ENCODE measurements at places on chromosomes 11 and 22.

DNA sequence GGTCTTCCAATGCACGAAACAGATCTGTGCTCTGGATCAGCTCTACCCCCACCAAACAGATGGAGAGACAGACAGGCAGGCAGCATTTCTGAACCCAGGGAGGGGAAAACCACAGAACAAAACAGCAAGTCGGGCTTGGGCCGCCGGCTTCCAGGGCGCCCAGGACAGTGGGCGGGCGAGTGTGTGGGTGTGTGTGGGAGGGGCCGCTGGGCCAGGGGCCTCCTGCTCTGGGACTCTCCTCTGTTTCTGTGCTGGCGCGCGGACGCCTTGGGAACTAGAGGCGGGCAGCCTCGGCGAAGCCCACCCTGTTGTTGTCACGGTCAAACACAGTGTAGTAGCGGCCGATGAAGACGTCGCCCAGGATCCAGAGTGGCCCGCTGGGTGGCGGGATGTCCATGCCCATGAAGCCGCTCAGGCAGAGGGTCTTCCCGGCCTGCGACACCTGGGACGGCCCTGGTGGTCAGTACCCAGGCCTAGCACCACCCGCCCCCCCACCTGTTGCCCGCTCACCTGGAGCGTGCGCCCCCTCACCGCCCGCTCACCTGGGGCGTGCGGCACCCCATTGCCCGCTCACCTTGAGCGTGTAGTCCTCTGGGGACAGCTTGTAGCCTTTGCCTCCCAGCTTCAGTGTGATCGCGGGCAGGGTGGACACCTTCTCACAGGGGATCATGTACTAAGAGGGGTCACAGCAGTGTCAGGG lies 3.0 kb upstream of the IFITM10 start:
- DNase-seq: no peak
- H3K4me1 ChIP-seq: peaks cover 49% of the 10 kb centered on the region
- no peaks in the 10 kb centered on the region for H3K27me3 ChIP-seq
- H3K36me3 ChIP-seq: peaks cover 10% of the 10 kb centered on the region
- H3K27ac ChIP-seq: no peak overlapping the region

- no peak for DNase-seq
- H3K4me1 ChIP-seq: no peaks in the 10 kb centered on the region
- no peaks in the 10 kb centered on the region for H3K27me3 ChIP-seq
- H3K27ac ChIP-seq: no peak overlapping the region
Observed at GRCh38 chr11:66985508-66986177, 10.5 kb downstream of the C11orf86 start.

DNA sequence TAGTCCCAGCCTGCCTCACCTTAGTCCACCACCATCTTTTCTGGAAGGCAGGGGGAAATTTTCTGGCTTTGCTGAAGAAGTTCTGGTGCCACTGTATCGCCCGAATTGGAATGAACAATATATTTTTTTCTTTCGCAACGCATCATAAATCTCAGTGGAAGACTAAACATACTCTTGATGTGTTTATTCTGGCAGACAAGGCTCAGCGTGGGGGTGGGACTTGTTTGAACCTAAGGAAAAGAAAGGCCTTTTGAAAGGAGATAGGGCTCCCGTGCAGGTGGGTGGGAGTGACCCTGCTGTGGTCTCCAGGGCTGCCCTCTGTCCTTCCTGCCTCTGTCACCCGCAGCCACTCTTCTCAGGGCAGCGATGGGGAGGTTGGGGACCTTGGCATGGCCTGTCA lies 42.5 kb downstream of the CD82 start:
- DNase-seq: no peak
- no peaks in the 10 kb centered on the region for H3K27me3 ChIP-seq
- peaks cover 44% of the 10 kb centered on the region for H3K4me1 ChIP-seq
- H3K4me3 ChIP-seq: no peak overlapping the region
- H3K36me3 ChIP-seq: peaks cover 41% of the 10 kb centered on the region

DNA sequence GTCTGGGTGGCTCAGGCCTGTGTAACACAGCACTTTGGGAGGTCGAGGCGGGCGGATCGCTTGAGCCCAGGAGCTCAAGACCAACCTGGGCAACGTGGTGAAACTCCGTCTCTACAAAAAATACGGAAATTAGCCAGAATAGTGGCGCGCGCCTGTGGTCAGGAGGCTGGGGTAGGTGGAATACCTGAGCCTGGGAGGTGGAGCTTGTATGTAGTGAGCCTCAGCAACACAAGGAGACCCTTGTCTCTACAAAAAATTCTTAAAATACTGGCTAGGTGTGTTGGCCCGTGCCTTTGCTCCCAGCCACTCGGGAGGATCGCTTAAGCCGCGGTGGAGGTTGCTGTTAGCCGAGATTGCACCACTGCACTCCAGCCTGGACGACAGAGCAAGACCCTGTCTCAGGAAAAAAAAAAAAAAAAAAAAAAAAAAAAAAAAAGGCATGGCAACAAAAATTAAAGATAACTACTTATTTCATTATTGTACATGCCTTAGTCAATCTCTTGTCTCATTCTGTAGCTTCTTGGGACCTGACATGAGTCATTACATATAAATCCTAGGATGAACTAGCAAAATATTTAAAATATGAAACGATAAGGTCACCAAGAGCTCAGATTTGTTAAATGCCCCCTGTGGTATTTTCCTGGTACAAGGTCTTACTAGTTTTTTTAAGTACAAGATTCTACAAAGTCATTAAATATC lies 1.1 kb downstream of the TAF1D start:
- peak overlapping the region; percentile 93 for H3K27ac ChIP-seq
- DNase-seq: peak; percentile 40
- H3K27me3 ChIP-seq: no peaks in the 10 kb centered on the region

GRCh38 chr11:27387362-27387761 lies 24.3 kb upstream of the CCDC34 start:
- H3K4me1 ChIP-seq: peaks cover 7% of the 10 kb centered on the region
- no peak overlapping the region for H3K4me3 ChIP-seq
- no peak for DNase-seq

DNA sequence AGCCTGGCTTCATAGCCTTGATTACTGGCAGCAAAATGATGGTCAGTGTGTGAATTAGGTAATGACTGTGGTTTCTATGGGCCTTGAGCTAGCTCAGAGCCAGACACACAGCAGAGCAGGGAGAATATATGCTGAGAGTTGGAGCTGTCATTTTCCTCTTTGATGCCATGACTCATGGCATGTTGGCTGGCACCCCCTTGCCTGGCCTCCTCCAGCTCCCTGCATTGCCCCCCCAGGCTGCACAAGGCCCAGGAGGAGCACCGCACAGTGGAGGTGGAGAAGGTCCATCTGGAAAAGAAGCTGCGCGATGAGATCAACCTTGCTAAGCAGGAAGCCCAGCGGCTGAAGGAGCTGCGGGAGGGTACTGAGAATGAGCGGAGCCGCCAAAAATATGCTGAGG lies 20.3 kb upstream of the RRM1 start:
- no peak for DNase-seq
- no peak overlapping the region for H3K4me3 ChIP-seq
- H3K27ac ChIP-seq: no peak overlapping the region
- H3K36me3 ChIP-seq: peaks cover 26% of the 10 kb centered on the region
- H3K27me3 ChIP-seq: no peaks in the 10 kb centered on the region

DNA sequence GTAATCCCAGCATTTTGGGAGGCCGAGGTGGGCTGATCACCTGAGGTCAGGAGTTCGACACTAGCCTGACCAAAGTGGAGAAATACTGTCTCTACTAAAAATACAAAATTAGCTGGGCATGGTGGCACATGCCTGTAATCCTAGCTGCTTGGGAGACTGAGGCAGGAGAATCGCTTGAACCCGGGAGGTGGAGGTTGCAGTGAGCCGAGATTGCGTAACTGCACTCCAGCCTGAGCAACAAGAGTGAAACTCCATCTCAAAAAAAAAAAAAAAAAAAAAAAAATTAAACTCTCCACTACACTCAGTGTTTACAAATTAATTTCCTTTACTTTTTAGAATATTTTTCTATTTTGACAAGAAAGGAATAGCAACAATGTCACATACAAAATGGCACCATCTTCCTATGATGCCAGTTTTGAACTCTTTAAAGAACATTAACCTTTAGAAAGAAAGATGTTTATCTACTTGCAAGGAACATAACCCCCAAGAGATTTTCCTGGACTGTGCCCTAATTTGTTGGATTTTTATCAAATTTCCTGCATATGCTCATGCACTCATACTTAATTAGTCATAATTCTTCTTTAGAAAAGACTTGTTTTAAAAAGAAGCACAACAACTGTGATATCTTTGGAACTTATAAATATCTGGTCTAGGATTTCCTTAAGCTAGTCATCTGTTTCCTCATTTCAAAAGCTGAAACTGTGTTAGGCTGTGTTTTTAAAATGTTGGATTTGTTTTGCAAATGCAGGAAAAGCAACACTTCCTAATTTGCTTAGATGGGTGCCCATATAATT lies 22.6 kb upstream of the HIPK3 start:
- no peaks in the 10 kb centered on the region for H3K4me1 ChIP-seq
- H3K4me3 ChIP-seq: no peak overlapping the region
- H3K27me3 ChIP-seq: no peaks in the 10 kb centered on the region

GRCh38 chr11:7454854-7455253 lies 30.5 kb upstream of the OLFML1 start:
- DNase-seq: no peak
- no peaks in the 10 kb centered on the region for H3K36me3 ChIP-seq
- H3K27ac ChIP-seq: no peak overlapping the region
- peaks cover 5% of the 10 kb centered on the region for H3K27me3 ChIP-seq
- no peaks in the 10 kb centered on the region for H3K4me1 ChIP-seq

- no peaks in the 10 kb centered on the region for H3K36me3 ChIP-seq
- H3K4me1 ChIP-seq: peaks cover 46% of the 10 kb centered on the region
- no peak overlapping the region for H3K27ac ChIP-seq
- peak; percentile 77 for DNase-seq
Observed at GRCh38 chr22:20429254-20430100, 8.1 kb downstream of the SCARF2 start.

DNA sequence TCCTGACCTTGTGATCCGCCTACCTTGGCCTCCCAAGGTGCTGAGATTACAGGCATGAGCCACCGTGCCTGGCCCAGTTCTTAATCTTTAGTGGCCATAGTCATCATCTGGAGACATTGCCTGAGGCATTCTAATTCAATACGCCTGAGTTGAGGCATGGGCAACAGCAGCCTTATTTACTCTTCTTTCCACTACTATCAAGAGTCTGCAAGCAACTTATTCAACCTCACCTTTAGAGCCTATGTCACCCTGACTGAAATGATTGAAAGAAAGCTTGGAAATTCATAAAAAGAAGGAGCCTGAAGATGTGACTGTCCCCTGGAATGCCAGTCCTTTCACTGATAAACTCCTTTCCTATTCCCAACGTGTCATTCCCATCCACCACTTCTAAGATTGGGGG lies 15.8 kb upstream of the PAFAH1B2 start:
- no peaks in the 10 kb centered on the region for H3K4me1 ChIP-seq
- H3K27ac ChIP-seq: no peak overlapping the region
- no peaks in the 10 kb centered on the region for H3K36me3 ChIP-seq
- no peak overlapping the region for H3K4me3 ChIP-seq

GRCh38 chr11:70024773-70025045 lies 53.4 kb upstream of the ANO1 start:
- no peaks in the 10 kb centered on the region for H3K4me1 ChIP-seq
- no peaks in the 10 kb centered on the region for H3K27me3 ChIP-seq
- H3K36me3 ChIP-seq: no peaks in the 10 kb centered on the region
- no peak overlapping the region for H3K4me3 ChIP-seq
- no peak for DNase-seq

- H3K36me3 ChIP-seq: no peaks in the 10 kb centered on the region
- no peaks in the 10 kb centered on the region for H3K27me3 ChIP-seq
- no peak overlapping the region for H3K27ac ChIP-seq
- H3K4me1 ChIP-seq: no peaks in the 10 kb centered on the region
Observed at GRCh38 chr11:64564419-64564818, 26.6 kb upstream of the SLC22A12 start.

DNA sequence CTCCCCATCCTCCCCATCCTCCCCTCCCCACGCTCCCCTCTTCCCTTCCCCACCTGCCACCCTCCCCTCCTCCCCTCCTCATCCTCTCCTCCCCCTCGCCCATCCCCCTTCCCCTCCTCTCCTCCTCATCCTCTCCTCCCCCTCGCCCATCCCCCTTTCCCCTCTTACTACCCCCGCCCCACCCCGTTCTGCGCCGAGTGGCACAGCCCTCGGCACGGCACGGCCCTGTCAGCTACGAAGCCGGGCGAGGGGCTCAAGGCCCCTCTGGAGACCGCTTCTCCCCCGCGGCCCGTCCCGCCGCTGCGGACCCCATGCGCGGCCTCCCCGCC lies 449.9 kb downstream of the OPCML start:
- DNase-seq: no peak
- H3K4me3 ChIP-seq: no peak overlapping the region
- H3K27ac ChIP-seq: no peak overlapping the region

- peaks cover 15% of the 10 kb centered on the region for H3K27me3 ChIP-seq
- H3K27ac ChIP-seq: no peak overlapping the region
- H3K4me3 ChIP-seq: no peak overlapping the region
- no peak for DNase-seq
- no peaks in the 10 kb centered on the region for H3K4me1 ChIP-seq
Observed at GRCh38 chr11:102121329-102121728, 11.1 kb downstream of the YAP1 start.

GRCh38 chr11:64723907-64724862 lies 1.2 kb upstream of the NRXN2 start:
- H3K36me3 ChIP-seq: peaks cover 9% of the 10 kb centered on the region
- H3K4me3 ChIP-seq: no peak overlapping the region
- peaks cover 7% of the 10 kb centered on the region for H3K4me1 ChIP-seq
- DNase-seq: no peak
- peak overlapping the region; percentile 69 for H3K27ac ChIP-seq

- H3K4me3 ChIP-seq: no peak overlapping the region
- no peak for DNase-seq
- no peak overlapping the region for H3K27ac ChIP-seq
- no peaks in the 10 kb centered on the region for H3K4me1 ChIP-seq
Observed at GRCh38 chr11:73173755-73174494, 31.8 kb upstream of the FCHSD2 start.

GRCh38 chr11:30504468-30504867 lies 81.7 kb downstream of the MPPED2 start:
- H3K36me3 ChIP-seq: no peaks in the 10 kb centered on the region
- no peaks in the 10 kb centered on the region for H3K27me3 ChIP-seq
- no peak overlapping the region for H3K27ac ChIP-seq
- no peak for DNase-seq
- H3K4me1 ChIP-seq: no peaks in the 10 kb centered on the region
